ENCODE measurements at places on chromosomes 4 and X. TPM values are rescaled to one million over a fixed set of nuclear protein-coding genes. Genes with fewer than 3 reads are reported as not detected.

- no peak for DNase-seq
- H3K4me1 ChIP-seq = peaks cover 17% of the 10 kb centered on the region
- H3K4me3 ChIP-seq = no peak overlapping the region
- H3K36me3 ChIP-seq = no peaks in the 10 kb centered on the region
These were observed 7.8 kb upstream of the SH3TC1 start for GRCh38 chr4:8191136-8191747.

- H3K36me3 ChIP-seq = no peaks in the 10 kb centered on the region
- DNase-seq = peak; percentile 32
- no peaks in the 10 kb centered on the region for H3K27me3 ChIP-seq
These were observed 13.5 kb upstream of the SPP1 start for GRCh38 chr4:87961993-87962392.

- no peak for DNase-seq
- peaks cover 4% of the 10 kb centered on the region for H3K36me3 ChIP-seq
- peak overlapping the region; percentile 29 for H3K4me3 ChIP-seq
- no peak overlapping the region for H3K27ac ChIP-seq
These were observed 108.7 kb upstream of the LIMCH1 start for GRCh38 chr4:41429280-41429669.

DNA sequence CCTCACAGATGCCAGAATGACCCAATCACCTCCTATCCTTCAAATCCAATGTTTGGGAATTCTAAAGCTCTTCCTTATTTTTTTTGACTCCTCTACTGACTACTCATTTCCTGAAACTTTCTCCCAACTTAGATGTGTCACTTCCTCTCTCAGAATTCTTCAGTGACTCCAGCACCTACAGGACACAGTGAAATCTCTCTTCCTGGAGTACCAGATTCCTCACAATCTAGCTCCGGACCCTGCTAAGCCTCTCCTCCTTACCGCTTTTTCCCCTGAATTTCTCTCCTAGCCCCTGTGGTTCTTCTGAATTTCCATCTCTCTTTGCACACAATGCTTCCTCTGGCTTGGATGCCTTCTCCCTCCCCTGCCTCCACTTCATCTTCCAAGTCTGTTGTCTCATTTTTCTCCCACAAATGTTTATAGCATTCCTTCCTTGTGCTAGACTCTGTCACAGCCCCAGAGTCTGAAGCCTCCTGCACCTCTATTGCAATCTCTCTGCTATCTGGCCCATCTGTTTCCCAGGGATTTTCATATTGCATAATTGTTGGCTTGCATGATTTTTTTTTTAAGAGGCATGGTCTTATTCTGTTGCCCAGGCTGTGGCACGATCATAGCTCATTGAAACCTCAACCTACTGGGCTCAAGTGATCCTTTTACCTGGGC is 80.1 kb downstream of the ANAPC4 start:
- H3K27ac ChIP-seq = peak overlapping the region; percentile 46
- no peaks in the 10 kb centered on the region for H3K36me3 ChIP-seq
- peak overlapping the region; percentile 51 for H3K4me3 ChIP-seq
- DNase-seq = peak; percentile 36
- peaks cover 23% of the 10 kb centered on the region for H3K27me3 ChIP-seq

DNA sequence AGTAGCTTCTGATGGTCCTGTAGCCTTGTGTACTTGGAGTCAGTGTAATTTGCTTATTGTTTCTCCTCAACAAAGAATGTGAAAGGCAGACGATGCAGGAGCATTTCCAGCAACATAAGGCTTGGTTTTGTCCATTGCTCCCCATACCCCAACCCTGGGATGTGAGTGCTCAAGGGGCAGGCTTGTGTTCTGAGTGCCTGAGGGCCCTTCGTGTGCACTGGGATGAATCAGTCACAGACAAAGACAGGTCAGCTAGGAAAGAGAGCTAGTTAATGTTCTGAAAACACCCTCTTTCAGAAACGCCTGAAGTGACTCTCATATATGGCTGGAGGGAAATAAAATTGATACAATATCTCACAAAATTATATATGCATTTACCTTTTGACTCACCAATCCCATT is 59.1 kb downstream of the PRPS1 start:
- peaks cover 12% of the 10 kb centered on the region for H3K27me3 ChIP-seq
- no peaks in the 10 kb centered on the region for H3K4me1 ChIP-seq
- no peak overlapping the region for H3K27ac ChIP-seq
- no peaks in the 10 kb centered on the region for H3K36me3 ChIP-seq

GRCh38 chr4:78361621-78362120 is 189.9 kb upstream of the ANXA3 start:
- H3K4me3 ChIP-seq = no peak overlapping the region
- DNase-seq = no peak
- no peaks in the 10 kb centered on the region for H3K4me1 ChIP-seq
- H3K27me3 ChIP-seq = peaks cover 3% of the 10 kb centered on the region

GRCh38 chr4:88600176-88600838 is 8.0 kb downstream of the HERC3 start:
- H3K27me3 ChIP-seq = no peaks in the 10 kb centered on the region
- peak; percentile 93 for DNase-seq
- H3K36me3 ChIP-seq = peaks cover 32% of the 10 kb centered on the region
- peak overlapping the region; percentile 95 for H3K27ac ChIP-seq

The ZBTB33 gene
- 9.2 TPM for total RNA-seq
